ENCODE measurements at places on chromosomes 2 and 18. TPM values are rescaled to one million over a fixed set of nuclear protein-coding genes. Genes with fewer than 3 reads are reported as not detected.

The SLC4A3 gene
- total RNA-seq, result 12.6 TPM

The SP140 gene
- total RNA-seq, result 2.0 TPM

The UGT1A8 gene
- total RNA-seq, result not detected

The TTL gene
- 33.8 TPM for total RNA-seq

The C2orf66 gene
- not detected for total RNA-seq

The FTCDNL1 gene
- total RNA-seq, result 1.4 TPM

The PHOSPHO2 gene
- 10.7 TPM for total RNA-seq

The ZNF385B gene
- 2.7 TPM for total RNA-seq

The DAPL1 gene
- total RNA-seq, result not detected

The MROH2A gene
- not detected for total RNA-seq

The FZD7 gene
- 38.0 TPM for total RNA-seq

DNA sequence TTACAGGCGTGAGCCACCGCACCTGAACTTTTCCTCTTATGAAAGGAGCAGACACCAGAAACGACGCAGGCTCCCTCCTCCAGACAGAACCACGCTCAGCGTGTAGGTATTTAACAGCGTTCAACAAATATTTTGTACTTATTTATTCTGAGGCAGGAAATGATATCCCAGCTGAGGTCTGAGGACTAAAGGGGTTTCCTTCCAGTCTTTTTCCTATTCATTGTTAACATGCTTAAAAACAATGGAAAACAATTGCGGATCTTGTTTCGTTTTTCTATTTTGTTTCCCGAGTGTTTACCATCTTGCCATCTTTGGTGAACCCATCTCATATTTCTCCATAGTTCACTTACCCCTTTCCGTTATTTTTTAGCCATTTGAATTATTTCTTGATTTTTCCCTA is 43.7 kb upstream of the FOSL2 start:
- ATAC-seq, result no peak

DNA sequence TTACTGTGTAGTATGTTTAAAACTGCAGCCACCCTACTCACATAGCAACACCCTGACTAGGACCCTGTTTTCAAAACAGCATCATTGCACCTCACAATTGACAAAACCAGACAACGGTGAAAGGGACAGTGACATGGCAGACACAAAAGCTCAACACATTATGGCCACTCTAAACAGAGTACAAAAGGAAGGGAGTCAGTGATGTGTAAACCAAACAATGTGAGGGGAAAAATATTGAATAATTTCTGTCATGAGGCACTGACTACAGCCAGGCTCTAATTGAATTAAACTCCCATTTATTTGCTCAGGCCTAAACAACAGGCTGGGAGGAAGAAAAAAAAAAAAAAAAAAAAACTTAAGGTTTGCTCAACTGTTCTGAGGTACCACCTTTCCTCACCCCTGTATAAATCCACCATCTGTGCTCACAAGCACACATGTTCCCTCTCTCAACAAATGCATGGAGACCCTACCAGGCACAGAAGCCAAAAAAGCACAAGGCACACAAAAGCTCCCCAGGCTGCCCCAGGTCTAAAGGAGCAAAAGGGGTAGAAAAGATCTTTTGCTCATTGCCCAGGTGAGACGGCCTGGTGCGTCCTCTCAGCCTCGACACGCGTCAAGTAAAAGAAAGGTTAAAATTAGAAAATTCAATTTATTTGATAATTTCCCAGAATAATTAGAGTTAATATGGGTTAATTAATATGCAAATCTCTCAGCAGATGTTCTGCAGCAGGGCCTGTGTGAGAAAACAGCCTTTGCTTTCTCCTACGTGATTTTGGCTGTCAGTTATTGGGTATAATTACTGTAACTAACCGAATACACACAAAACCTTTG is 80.9 kb downstream of the ZEB2 start:
- no peak for ATAC-seq

- ATAC-seq, result peak; percentile 32
Observed at GRCh38 chr2:40213071-40213470, 238.8 kb downstream of the SLC8A1 start.

DNA sequence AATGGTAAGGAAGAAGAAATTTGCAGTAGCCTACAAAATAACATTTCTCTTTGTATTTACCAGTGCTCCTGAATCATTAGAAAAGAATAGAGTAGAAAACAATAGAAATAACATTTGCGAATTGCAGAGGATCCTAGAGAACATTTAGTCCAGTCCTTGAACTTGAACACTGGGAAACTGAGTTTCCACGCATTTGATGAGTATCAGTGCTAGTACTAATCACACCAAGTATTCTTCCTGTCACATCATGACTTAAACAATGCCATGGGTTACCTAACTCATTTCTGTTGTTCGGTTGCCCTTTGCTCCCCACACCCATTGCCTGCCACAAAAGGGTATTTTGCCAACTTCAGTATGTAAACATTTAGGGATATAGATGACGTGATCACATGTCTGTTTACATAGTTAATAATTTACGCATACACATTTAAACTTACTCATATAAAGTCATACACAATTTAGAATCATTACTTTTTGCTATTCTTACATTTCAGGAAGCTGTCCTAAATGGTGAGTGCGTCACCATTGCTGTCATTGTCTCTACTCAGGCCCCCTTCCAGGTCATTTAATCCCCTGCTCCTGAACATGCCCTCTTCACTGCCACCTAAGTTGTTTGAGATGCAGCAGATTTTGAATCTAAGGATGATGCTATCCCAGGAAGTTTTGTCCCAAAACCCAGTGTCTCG is 42.3 kb downstream of the CRIM1 start:
- ATAC-seq, result no peak

DNA sequence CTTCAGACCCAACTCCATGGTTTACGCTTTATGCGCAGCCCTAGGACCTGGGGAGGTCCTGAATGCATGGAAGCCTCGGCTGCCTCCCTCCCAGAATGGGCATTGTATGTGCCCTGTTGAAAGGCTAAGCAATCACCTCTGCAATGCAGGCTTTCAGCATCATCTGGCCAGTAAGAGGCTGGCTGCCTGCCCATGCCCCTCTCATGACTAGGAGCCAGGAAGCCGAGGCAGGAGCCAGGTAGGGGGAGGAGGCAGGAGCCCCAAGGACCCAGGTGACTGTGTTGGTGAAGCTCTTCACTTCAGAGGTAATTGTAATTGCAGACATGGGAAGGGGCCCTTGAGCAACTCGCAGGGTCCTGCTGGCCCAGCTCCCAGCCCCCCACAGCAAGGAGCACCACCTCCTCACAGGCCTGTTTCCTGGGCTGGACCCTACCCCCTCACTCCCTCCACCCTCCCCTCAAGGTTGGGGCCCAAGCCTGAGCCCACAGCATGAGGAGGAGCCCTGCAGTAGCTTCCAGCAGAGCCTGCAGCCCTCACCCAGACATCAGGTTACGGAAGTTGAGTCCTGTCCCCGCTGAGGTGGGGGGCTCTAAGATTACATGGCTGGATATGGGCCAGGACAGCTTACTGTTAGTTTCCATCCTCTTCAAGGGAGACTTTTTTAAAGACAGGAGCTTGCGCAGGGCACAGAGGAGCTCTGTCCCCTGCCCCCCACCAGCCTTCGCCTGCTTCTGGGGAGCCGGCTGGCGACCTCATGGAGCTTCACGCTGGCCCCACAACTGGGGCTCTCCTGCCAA is 21.9 kb downstream of the CRACDL start:
- ATAC-seq, result no peak

GRCh38 chr2:205364261-205364660 is 318.0 kb upstream of the NRP2 start:
- ATAC-seq, result no peak

DNA sequence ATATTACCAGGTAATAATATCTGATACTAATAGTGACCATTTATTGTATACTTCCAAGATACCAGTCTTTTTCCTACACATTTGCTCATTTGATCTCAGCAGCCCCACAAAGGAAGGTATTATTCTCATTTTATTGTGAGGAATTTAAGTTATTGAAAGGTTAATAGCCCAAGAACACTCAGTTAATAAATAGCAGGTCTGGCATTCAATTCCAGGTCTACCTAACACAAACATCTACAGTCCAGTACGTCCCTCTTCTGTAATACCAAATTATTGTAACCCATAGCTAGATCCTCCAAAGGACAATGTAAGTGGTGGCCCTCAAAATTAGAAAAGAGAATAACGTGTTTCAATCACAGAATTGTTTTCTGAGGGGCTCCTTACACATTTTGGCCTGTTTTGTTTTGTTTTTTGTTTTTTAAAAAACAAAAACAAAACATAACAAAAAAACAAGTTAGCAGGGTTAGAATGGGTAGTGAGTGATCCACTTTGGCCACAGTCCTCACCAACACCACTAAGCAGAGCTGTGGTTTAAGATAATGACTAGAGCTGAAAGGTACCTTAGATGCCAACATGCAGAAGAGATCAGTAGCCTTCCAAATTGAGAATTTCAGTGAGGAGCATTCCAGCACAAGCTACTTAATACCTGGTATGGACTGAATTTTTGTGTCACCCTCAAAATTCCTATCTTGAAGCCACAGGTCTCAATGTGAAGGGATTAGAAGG is 137.5 kb downstream of the DYM start:
- ATAC-seq, result no peak

- no peak for ATAC-seq
Observed at GRCh38 chr2:152552888-152553287, 164.4 kb downstream of the PRPF40A start.

- peak; percentile 34 for ATAC-seq
Observed at GRCh38 chr2:203636588-203637470, 69.6 kb upstream of the CD28 start.

GRCh38 chr2:184685999-184686841 is 87.9 kb downstream of the ZNF804A start:
- peak; percentile 13 for ATAC-seq

DNA sequence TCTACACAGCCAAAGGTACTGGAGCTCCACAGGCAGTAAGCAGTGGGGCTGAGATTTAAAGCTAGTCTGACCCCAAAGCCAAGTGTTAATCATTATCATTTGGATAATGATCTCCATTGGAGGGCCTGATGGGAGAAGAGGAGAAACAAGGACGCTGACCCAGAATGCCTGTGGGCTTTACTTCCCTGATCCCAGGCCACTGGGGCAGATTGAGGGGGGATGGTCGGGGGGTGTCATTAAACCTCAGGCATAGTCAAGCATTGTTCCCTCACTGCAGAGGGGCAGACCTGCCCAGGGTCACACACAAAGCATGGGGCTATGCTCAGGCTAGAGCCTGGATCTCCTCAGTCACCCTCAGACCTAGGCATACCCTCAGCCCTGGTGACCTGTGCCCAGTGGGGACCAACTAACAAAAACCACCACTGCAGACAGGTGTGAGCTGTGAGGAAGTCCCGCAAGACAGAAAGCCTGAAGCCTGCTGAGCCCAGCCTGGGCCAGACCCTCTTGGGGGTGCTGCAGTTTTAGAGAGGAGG is 53.4 kb downstream of the SDC1 start:
- no peak for ATAC-seq

DNA sequence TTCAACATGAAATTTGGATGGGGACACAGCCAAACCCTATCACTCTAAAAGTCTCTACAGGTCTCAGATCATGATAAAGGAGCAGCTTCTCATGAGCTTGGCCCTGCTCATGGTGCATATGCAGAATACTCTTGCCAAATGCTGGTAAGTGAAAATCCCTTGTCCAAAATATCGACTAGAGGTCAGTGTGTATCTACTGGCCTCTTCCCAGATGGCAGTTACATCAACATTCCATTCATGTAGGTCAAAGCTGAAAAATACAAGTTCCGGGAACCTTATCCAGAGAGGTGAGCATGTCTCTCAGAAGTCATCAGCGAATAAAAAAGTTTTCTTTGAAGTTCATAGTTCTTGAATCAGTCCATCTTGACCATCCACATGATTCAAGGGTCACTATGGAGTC is 7.6 kb upstream of the NT5C1B start:
- no peak for ATAC-seq

DNA sequence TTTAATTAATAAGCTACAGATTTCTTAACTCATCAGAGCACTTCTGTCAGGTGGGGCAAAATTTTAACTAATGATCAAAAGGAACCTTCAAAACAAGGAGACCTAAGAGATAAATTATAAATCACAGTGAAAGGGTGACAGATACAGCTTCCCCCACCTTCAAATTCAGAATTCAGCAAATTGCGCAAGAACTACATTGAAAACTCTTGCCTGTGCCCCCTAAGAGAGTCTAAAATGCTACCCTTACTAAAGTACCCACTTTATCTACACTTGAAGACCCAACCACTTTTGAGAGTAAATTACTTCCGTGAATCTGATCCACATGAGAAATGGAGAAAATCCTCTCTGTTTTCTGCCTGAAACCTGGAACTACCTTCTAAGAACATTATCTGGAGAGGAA is 324.9 kb downstream of the PAX3 start:
- no peak for ATAC-seq

DNA sequence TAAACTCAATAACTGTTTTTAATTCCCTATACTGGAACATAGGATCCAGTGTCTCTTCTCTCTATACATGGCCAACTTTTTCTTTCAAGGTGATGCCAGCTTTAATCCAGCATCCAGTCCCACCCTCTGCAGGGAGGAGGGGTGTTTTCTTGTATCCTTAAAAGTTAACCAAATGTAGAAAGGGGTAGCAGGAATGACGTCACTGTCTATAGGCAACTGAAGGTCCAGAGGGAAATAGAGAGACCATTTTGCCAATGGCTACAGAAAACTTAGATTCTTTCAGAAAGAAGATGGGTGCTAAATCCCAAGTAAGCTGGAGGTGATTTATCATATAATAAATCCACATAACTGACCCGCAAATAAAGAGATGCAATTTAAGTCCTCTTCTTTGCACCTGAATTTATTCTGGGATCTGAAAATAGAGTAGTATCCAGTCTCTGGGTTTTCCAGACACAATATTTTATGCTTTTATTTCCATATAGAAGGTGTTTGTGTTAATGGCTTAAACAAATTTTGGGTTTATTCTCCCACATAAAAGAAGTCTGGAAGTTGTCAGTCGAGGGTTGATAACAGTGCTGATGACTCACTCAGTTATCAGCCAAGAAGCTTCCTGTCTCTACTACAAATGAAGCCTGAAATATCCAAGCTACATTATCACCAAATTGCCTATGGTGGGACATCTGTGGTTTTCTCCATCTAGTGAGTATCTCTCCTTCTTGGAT is 5.7 kb upstream of the DNER start:
- ATAC-seq, result no peak

DNA sequence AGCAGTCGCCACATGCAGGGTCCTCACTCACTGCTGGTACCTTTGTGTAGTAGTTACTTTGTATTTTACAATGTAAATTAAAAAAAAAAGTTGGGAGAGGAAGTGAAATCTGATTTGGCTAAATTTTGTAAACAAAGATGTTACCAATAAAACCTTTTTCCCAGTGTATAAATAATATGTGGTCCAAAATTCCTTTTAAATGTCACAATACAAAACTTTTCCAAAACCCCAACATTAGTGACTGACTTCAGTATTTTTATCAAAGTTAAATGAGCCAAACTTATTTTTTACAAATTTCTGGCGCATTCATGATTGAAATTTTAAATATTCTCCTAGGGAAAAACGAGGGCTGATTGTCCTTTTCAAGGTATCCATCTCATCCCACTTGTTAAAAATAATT is 239.9 kb downstream of the AGAP1 start:
- ATAC-seq, result no peak

- no peak for ATAC-seq
Observed at GRCh38 chr2:128449226-128450061, 130.8 kb upstream of the HS6ST1 start.

- no peak for ATAC-seq
Observed at GRCh38 chr2:64223055-64223454, 78.8 kb upstream of the PELI1 start.
